ENCODE measurements at places on chromosomes 1 and 21. TPM values are rescaled to one million over a fixed set of nuclear protein-coding genes. Genes with fewer than 3 reads are reported as not detected.

Gene ZNF281
- 23.3 TPM for total RNA-seq

Gene LHX8
- not detected for total RNA-seq

Gene TFF2
- 22.9 TPM for total RNA-seq

Gene ZNF687
- total RNA-seq, result 30.3 TPM

Gene HAO2
- not detected for total RNA-seq

Gene SVBP
- total RNA-seq, result 32.7 TPM

Gene LCA5L
- 0.40 TPM for total RNA-seq

Gene CYP4A22
- not detected for total RNA-seq

Gene HIVEP3
- total RNA-seq, result 8.4 TPM

Gene TMEM35B
- 10.9 TPM for total RNA-seq

Gene HSPA6
- total RNA-seq, result 4.3 TPM

Gene ANKRD65
- total RNA-seq, result 0.18 TPM

Gene ATP1A4
- 0.04 TPM for total RNA-seq

Gene TEX38
- total RNA-seq, result not detected

Gene CD2
- not detected for total RNA-seq

Gene BRDT
- not detected for total RNA-seq

Gene CFAP45
- total RNA-seq, result 1.6 TPM

Gene KRTAP21-2
- not detected for total RNA-seq

Gene ZSWIM5
- 1.6 TPM for total RNA-seq

Gene IVNS1ABP
- 30.7 TPM for total RNA-seq

Gene PGLYRP4
- total RNA-seq, result not detected

Gene SLC44A5
- not detected for total RNA-seq

Gene SPRR2E
- not detected for total RNA-seq

Gene MYCBP
- total RNA-seq, result 20.3 TPM

Gene MARK1
- 0.40 TPM for total RNA-seq

Gene KLF17
- 0.58 TPM for total RNA-seq

Gene SHISAL2A
- total RNA-seq, result not detected

Gene CLIC6
- not detected for total RNA-seq

Gene NUP210L
- total RNA-seq, result not detected

Gene DENND2C
- total RNA-seq, result 2.0 TPM

Gene NKAIN1
- 0.18 TPM for total RNA-seq

Gene IL10
- not detected for total RNA-seq

Gene TMEM79
- 8.1 TPM for total RNA-seq

Gene RAB3B
- total RNA-seq, result 4.5 TPM

Gene MFSD2A
- total RNA-seq, result 12.1 TPM

Gene CCDC17
- 1.9 TPM for total RNA-seq

Gene SHISA4
- 14.3 TPM for total RNA-seq

Gene CYP4X1
- total RNA-seq, result 1.0 TPM

Gene SCMH1
- total RNA-seq, result 33.6 TPM

Gene C1orf53
- 10.4 TPM for total RNA-seq

Gene KIF17
- total RNA-seq, result 2.8 TPM
